LNCaP clone FGC (cell line): ENCODE measurements at places on chromosomes 4 and X.
A peak's percentile ranks its signal among the peaks of the same experiment; 100 is the strongest.

DNA sequence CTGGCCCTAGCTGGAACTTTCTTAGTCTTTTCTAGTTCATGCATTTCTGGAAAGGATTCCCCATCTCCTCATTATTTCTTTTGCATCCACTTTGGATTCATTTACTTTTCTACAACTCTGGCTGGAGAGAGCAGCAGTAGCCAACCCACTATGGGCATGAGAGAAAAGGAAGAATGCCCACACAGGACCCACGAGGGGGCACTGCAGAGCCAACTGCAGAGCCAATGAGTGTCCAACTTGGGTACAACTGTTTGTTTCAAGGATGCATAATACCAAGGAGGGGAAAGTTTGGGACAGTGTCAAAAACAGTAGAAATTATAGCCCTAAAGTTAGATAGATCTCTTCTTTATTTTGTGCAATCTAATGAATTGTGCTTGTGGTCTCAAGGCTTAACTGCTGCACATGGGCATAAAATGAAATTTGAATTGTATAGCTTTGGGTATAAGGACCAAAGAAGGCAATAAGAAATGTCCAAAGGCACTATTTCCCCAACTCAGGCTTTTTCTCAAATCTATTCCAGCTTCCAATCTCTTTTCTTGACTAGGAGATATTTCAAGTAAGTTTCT lies 230.6 kb downstream of the NSUN7 start:
- no peak for DNase-seq

GRCh38 chr4:183398298-183399125 lies 45.9 kb upstream of the CDKN2AIP start:
- no peak for DNase-seq

DNA sequence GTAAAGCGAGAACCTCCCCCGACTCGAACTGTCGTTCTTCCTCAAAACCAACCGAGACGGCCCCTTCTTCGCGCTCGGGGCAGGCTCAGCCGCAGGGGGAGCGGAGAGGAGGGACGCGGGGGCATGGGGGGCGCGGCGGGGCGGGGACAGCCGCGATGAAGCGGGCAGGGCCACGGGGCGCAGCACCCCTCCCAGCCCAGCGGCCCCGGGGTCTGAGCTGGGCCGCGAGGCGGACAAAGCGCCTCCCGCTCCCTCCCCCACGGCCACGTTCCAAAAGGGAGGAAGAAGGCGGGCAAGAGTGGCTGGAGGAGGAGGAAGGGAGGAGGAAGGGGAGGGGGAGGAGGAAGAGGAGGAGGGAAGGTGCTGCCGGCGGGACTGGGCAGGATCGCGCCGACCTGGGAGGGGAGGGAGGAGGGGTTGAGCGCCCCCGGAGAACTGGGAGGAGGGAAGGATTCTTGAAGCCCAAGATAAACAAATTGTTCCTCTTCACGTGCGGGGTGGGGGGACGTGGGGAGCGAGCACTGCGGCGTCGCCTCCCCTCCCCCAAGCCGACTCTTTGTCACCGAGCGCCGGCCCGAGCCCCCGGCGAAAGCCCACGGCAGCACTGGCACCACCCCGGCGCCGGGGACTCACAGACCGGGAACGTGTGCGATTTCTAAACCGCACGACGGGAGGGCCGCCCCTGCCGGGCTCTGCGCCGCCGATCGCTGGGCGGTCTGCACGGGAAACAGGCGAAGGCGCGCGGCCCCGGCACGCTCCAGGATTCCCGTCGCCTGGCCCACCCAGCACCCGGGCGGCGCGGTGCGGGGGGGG lies 2.9 kb downstream of the MAML3 start:
- DNase-seq: peak; percentile 87

GRCh38 chrX:82711457-82711856 lies 796.6 kb upstream of the POU3F4 start:
- DNase-seq: no peak

- no peak for DNase-seq
These were observed 79.8 kb downstream of the CLCN5 start for GRCh38 chrX:50002067-50002714.

DNA sequence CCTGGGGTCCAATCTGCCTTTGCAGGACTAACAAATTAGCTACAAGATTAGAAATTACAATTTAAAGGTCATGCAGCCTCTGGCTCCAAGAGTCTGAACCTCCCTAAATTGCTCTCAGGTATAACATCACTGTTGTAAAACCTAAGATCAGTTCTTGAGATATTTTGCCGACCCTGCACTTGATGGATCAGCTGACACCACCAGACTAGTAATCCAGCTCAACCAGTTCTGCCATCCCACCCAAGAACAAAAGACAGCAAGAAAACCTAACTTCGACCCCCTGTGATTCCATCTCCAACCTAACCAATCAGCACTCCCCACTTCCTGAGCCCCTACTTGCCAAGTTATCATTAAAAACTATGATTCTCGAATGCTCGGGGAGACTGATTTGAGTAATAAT lies 323.0 kb upstream of the BOD1L1 start:
- no peak for DNase-seq

GRCh38 chrX:134139090-134139489 lies 97.9 kb upstream of the CCDC160 start:
- DNase-seq: no peak

DNA sequence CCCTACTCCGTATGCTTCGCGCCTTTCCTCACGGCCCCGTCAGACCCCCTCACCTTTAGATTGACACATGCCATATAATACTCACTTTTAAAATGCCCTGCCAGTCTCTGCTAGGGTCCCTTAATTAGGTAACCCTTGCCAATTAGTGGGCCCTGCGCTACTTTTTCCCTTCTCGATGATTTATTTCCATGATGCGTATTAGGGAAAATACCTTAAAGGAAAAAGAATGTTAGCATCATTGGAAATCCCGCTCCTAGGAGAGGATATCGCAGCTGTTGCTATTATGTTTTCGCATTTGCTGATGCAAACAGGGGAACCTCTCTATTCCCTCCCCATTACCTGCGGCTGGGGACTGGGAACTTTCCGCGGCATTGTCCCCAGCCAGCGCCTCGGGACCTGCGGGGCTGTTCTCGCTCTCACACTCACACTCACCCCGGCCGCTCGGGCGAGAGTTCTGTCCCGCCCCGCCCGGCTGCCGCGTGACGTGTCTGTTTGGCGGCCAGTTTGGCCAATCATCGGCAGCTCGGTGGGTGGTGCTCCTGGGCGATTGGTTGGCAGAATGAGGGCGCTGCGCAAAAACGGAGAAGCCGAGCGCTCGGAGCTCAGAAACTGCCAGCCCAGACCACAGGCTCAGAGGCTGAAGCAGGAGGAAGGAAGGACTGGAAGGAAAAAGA lies at the start of gene PCDH10:
Gene PCDH10, plus strand, starts transcription at position 605 of the 674 bp plus-strand sequence. CDS start 847 bp downstream, outside the sequence.
- no peak for DNase-seq

DNA sequence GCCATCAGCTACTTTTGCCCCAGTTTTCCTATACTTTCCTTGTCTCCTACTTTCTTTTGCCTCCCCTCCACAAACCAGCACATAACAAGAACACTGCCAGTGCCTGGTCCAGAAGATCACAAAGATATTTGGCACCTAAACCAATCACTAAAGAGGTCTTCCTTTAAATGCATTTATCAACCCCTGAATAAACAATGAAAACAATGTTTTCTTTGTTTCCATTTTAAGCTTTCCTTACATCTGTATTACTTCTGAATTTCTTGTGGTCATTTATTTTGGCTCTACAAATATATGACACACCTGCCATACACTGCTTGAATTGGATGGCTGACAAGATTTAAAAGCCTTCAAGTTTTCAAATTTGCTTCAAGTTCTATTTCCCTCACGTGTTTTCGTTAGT lies 43.9 kb downstream of the MBNL3 start:
- no peak for DNase-seq

- DNase-seq: no peak
These were observed 53.1 kb upstream of the LSM6 start for GRCh38 chr4:146122398-146122797.

- DNase-seq: no peak
These were observed 82.5 kb upstream of the MSX1 start for GRCh38 chr4:4776934-4777333.

DNA sequence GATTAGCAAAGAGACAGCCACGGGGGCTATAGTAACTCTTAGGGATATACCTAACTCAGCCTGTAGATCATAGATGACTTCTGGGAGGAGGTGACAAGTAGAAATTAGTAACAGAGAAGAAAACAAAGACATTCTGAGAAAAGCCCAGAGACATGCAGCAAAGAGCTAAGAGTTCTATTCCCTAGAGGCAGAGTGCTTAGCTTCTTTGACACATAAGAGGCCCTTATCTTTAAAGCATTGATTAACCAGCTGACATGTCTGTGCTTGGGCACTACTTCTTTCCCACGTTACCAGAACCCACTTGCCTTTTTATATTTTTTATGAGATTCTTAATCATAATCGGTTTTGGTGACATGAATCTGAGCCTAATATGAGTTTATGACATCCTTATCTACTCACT lies 179.5 kb downstream of the GABRB1 start:
- no peak for DNase-seq

GRCh38 chr4:41820473-41820872 lies 71.9 kb upstream of the PHOX2B start:
- DNase-seq: no peak

DNA sequence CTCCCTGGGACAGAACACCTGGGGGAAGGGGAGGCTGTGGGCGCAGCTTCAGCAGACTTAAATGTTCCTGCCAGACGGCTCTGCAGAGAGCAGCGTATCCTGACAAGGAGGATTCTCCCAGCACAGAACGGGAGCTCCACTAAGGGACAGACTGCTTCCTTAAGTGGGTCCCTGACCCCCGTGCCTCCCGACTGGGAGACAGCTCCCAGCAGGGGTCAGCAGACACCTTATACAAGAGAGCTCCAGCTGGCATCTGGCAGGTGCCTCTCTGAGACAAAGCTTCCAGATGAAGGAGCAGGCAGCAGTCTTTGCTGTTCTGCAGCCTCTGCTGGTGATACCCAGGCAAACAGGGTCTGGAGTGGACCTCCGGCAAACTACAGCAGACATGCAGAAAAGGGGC lies 44.5 kb upstream of the FAAH2 start:
- no peak for DNase-seq

DNA sequence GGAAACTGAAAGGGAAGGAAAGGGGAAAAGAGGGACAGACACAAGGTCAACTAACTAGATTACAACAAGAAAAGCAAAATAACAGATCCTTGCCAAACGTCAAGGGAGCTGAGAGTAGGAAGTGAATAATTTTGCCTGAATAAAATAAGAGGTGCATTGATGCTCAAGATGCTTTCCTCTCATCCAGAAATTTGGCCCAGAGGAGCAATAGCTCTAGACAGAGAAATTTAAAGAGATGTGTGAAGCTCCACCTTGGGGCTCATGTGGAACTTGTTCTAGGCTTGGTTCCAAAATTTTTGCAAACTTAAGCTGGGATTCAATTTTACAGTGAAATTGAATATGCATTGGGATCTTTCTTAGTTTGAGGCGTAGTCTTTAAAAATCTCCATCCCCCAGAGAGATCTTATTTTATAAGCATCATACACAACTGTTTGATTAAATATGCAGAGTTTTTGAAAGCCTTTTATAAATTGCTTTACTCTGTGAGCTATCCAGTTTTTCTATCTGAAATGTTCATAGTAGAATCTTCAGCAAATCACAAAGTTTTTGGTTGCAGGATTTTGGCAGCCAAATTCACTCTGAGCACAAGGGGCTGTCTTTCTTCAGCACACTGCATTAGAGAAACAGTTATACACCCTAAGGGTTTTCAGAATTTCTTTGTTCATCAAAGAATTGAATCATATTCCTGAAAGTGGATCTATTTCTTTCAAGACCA lies 1159.5 kb downstream of the ADGRL3 start:
- no peak for DNase-seq

- no peak for DNase-seq
These were observed 97.8 kb downstream of the ZNF674 start for GRCh38 chrX:46447384-46447783.

GRCh38 chrX:133660281-133660680 lies 245.0 kb upstream of the GPC4 start:
- DNase-seq: no peak

GRCh38 chrX:23559975-23560374 lies 107.3 kb upstream of the PRDX4 start:
- DNase-seq: no peak

DNA sequence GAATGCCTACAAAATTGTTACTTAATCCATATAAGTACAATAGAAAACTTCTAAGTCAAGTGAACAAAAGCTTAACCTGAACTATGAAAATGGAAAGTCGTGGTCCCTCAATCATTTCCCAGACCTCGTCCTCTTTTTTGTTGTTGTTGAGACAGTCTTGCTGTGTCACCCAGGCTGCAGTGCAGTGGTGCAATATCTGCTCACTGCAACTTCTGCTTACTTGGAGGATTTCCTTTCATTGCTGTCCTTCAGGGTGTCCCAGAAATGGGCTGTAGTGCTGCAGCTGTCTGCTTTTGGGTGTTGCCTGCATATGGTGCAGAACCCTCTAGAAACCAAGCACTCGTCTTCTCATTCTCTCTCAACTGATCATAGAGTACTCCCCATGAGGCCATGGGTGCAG lies 75.0 kb upstream of the IL2 start:
- DNase-seq: no peak

GRCh38 chr4:7500404-7500803 lies 65.7 kb upstream of the PSAPL1 start:
- no peak for DNase-seq

GRCh38 chrX:63404332-63404731 lies 53.2 kb upstream of the SPIN4 start:
- DNase-seq: no peak

DNA sequence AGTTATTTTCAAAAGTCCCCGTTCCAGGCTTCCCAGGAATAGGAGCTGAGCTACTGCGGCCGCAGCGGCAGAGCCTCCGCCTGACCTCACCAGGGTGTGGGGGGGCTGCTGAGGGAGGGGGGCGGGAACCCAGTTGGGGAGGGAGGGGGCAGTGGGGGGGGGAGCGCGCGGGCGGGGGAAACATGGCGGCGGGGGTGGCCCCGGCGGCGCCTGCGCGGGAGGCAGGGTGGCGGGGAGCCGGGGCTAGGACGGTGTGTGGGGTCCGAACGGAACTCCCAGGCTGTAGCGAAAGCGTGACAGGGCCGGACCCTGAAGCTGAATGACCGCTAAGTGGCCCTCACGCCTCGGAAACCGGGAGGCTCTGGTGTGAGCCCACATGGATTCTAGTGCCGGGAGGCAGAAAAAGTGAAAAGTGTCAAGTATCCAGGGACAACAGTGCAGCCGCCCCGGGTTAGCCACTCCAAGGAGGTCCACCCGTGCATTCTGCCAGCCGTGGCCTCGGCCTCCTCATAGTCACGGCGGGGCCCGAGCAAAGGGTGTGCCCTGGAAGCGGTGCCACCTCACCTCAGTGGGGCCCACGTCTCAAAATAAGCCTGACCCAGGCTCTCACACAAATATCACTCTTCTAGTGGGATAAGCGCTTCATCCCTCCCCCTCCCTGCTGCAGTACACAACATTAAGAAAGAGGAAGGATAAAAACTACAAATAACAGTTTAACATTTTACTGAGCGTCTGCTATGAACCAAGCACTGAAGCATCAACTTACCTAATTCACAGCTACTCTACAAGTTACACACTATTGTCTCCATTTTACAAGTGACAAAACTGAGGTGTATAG lies at the start of gene KLHL13:
Gene KLHL13, minus strand, starts transcription at position 98 of the 838 bp plus-strand sequence. CDS start 88,337 bp downstream, outside the sequence.
- DNase-seq: no peak
